ENCODE measurements at places on chromosomes 16 and 17.

- DNase-seq, result no peak
Observed at GRCh38 chr16:9049241-9049640, 42.2 kb upstream of the HAPSTR1 start.

DNA sequence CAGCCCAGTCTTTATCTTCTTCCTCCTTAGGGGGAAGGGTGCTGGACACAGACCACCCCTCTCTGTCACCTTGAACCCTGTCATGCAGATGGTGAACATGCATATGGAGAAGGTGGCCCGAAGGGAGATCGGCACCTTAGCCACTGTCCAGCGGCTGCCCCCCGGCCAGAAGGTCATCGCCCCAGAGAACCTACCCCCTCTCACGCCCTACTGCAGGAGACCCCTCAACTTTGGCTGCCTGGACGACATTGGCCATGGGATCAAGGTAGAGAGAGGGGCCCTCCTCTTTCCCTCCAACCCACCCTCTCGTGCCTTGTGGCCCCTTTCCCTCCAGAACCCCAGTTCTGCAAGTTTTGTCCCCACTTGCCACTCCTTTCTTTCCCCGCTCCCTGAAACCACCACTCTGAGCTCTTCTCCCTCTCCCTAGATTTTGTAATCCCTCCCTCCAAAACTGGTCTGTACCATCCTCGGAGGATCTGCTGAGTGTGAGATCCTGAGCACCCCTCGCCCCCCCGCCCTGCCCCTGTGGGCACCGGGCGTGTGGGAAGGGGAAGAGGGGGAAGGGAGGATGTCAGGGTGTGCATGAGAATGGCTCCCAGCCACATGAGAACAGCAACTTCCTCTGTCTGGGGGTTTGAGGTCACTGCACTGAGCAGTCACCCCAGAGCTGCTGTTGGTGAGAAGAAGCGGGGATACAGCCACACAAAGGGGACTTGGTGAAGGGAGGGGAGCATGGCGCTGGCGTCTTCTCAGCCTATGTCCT, 7.3 kb downstream of the ABI3 start:
- peak; percentile 57 for DNase-seq

DNA sequence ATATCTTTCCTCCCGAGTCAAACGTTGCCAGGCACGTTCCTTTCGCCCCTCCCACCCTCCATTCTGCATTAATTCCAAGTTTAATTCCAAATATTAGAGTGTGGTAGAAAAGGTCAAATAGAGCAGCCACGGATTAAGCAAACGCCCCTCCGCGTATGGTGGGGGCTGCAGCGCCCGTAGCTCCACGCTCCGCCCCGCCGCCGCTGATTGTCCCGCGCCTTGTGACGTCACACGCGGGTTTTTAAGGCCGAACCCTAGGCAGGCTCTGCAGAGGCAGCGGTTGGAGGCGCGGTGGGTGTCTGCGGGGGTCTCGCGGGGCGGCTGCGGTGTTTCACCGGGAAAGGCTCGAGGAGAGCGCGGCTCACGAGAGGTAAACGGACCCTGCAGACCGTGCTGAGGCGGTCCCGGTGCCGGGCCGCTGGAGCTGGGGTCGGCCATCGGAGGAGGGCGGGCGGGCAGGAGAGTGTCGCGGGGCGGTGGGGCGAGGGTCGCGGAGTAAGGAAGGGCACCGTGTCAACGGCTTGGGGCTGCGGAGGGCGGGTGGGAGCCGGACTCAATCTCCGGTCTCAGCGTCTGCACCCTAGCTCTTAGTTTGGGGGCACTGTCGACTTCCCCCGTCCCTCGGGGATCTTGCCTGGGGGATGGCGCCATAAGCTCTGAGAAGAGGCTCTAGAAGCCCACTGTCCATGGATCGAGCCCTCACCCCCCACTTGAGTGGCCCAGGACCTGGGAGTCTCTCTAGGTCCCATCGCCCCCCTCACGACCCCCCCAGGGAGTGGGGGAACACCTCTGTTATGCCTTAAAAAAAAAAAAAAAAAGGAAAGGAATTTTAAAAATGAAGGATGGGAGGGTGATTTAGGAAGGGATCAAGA, at the start of gene ARL4D:
Gene ARL4D, plus strand, starts transcription at position 270 of the 872 bp plus-strand sequence. CDS start 740 bp downstream, outside the sequence.
- peak; percentile 85 for DNase-seq

GRCh38 chr17:65202844-65203571, 65.8 kb downstream of the RGS9 start:
- no peak for DNase-seq

GRCh38 chr16:64397042-64397441, 724.8 kb downstream of the CDH11 start:
- no peak for DNase-seq

Measured in effector CD4-positive, alpha-beta T cell (primary cell).